Stimulated activated CD4-positive, alpha-beta T cell treated with anti-CD3 and anti-CD28 coated beads, Interleukin-15, amount 100 ng/mL, for 48 hours (primary cell): ENCODE measurements at places on chromosomes 13 and 19.

DNA sequence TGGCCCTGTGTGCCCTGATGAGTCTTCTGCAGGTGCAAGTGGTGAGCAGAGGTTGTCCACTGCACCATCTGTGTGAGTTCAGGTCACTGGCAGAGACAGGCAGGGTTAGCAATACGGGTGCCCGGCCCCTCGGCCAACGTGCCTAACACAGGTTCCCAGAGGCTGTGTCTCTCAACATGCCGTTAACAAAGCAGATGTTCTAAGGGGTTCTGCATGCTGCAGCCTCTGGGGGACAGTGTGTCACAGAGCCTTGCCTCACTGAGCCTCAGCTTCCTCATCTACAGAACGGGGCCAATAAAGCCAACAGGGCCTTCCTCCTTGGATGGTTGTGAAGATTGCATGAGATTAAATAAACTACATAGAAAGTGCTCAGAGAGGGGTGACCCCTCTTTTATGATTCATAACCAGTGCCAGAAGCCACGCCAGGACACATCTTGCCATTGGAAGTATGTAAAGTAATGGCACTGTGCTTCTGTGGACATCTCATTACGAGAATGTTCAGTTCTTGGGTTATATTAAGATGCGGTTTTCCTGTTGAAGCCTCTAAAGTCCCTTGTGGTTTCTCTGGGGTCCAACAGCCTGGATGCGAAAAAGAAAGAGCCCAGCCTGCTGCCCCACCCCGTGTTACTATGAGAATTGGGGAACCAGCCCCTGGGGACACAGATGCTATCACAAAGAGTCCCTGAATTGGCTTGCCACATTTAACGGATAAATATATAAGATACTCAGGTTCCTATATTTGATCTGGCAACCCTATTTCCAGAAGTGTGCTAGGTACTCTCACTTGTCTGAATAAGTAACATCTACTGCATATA, 11.2 kb upstream of the ARHGEF18 start:
- no peak for DNase-seq

DNA sequence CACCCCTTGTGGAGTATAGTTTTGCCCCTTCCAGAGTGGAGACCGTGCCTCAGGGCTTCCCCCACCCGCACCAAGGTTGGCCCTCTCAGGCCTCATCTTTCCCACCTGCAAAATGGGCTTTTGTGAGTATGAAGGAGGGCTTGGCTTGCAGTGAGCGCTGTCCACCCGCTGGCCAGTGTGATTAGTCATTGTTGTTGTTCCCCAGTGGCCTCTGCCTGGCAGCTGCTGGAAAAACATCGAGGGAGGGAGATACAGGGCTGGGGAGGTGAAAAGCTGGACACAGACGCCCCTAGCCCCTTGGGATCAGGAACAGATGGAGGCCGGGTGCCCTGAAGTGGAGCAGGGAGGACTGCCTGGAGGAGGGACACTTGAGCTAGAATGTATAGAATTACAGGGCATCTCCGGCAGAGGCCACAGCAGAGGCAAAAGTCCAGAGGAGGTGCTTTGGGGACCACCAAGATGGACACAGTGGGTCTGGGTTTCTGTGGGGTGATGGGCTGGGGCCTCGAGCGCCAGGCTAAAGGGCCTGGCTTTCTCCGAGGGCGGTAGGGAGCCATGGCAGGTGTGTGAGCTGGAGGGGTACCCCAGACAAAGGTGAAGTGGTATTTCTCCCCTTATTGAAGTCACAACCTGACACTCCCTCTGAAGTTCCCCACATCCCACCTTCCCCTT, 3.9 kb upstream of the IL12RB1 start:
- no peak for DNase-seq

GRCh38 chr13:35716186-35716585, 239.7 kb upstream of the MAB21L1 start:
- DNase-seq, result no peak

- DNase-seq, result no peak
Observed at GRCh38 chr19:14559916-14560775, 11.7 kb downstream of the NDUFB7 start.
